IPS-NIHi11 (cell line): ENCODE measurements at places on chromosomes 7 and 10.

GRCh38 chr7:106589198-106589879 lies 71.6 kb downstream of the CCDC71L start:
- DNase-seq = no peak

DNA sequence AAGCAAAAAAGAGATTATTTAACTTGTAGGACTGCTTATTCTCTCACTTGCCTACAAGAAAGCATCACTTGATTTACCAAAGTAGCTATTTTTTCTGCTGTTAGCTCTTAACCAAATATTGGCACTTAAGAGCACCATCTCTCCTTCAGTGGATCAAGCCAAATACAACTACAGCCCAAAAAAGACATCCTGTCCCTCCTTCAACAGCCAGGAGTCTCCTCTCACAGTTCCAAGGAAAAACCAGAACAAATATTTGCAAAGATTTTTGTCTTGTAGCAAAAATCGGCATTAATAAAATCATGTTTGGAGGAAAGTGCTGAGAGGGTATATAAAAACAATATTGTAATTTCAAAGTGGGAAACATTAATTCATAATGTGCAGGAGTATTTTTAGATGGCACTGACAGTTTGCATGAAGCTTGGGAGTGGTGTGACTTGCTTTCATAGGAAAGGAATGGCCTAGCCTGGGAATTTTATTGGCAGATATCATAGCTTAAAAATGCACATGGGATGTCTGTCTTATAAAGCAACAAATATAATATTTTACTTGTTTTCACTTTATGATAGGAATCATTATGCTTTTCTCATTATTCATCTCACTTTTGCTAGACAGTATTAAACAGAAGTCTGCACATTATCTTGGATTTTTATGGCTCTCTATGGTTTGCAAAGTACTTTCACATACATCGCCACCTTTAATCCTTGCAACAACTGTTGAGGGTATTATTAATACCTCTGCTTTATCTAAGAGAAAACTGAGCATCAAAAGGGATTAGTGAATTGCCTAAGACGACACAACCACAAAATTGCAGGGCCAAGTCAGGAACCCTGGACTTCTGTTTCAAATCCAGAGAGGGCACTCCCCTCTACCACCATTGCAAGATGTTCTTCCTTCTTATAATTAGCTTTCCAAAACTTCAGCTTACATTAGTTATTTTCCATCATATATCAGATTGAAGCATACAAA lies 103.5 kb downstream of the AGMO start:
- DNase-seq = no peak

- no peak for DNase-seq
Observed at GRCh38 chr7:70637726-70638125, 494.2 kb upstream of the GALNT17 start.

DNA sequence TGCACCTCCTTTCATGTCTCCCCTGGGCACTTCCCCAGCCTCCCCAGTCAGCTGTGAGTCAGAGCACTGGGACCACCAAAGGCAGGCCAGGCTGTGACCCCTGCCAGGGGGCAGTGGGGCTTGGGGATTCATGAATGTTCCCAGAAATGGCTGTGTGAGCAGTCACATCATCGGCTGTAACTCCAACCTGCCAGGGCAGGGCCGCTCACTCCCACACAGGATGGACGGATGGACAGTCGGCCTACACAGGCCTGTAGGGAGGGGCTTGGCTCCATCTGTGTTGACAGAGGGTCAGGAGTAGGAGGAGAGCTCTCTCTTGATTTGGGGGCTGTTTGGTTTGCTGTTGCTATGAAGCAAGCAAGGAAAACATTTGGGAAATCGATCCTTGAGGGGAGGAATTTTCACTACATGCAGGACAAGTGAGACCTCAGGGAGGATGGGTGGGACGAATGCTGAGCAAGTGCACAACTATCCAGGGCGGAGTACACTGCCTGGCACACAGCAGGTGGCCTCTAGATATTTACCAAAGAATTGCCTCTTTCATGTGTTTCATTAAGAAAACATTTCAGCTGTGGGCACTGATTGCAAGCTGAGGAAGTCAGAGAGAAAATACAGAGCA lies 2.9 kb upstream of the IGFBP1 start:
- no peak for DNase-seq

- DNase-seq = no peak
Observed at GRCh38 chr10:70730955-70731354, 54.2 kb downstream of the TBATA start.

GRCh38 chr10:133361227-133361626 lies 3.4 kb upstream of the FUOM start:
- no peak for DNase-seq
